Activated CD4-positive, alpha-beta T cell treated with anti-CD3 and anti-CD28 coated beads, Interleukin-2, amount 50 U/mL, for 16 hours (primary cell): ENCODE measurements at places on chromosomes 12 and 14.

- no peak for DNase-seq
Measured at GRCh38 chr14:26761532-26761931, 163.7 kb upstream of the NOVA1 start.

GRCh38 chr12:32843528-32844095, 53.0 kb downstream of the PKP2 start:
- DNase-seq = no peak

- DNase-seq = no peak
Measured at GRCh38 chr12:105852951-105853350, 285.8 kb downstream of the NUAK1 start.

GRCh38 chr12:2739832-2740641, 54.7 kb upstream of the FKBP4 start:
- DNase-seq = no peak

DNA sequence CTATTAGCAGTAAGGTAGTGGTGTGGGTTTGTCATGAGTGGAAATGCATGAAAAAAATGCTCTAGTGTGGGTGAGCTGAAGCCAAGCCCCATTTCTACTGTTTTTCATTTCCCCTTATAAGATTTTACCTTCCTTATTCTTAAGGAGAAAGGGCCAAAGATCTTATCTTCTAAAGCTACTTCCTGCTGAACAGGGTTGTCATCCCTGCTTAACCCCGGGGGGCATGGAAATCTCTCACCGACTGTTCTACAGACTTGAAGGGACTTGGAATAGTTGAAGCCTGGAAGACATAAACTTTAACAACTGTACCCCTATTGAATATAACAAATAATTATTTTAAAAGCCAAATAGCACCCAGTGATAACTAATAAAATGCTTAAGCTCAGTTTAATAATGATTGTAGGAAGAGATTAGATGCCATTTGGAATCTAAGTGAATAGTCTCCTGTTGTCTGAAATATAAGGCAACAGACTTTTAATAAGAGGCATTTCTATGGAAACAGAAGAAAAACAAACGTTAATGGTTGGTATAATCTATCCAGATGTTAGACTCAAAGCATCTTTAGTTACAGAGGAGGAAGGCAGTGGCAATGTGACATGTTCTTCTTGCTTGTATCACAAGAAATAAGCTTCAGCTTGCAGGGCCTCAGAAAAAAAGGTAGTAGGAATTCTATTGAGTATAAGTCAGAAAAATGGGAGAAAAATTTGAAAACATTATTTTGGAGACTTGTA, 1.8 kb upstream of the GMFB start:
- no peak for DNase-seq

- DNase-seq = no peak
Measured at GRCh38 chr12:132571598-132571997, 38.8 kb downstream of the LRCOL1 start.

DNA sequence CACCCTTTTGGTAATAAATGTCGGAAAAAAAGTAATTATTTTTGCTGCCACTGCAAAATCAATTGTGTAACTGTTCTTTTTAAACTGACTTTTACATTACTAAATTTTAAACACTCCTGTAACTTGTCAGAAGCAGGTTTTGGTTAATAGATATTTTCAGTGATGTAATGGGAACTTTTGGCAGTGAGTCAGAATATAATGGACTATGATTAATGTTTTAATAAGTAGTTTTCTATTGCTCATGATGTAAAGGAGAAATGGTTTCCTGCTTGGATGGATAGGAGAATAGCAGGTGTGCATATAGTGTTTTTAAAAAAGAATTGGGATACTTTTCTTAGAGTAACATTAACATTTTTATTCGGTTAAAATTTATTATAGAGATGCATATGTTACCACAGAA, 58.8 kb downstream of the TRMT5 start:
- no peak for DNase-seq

DNA sequence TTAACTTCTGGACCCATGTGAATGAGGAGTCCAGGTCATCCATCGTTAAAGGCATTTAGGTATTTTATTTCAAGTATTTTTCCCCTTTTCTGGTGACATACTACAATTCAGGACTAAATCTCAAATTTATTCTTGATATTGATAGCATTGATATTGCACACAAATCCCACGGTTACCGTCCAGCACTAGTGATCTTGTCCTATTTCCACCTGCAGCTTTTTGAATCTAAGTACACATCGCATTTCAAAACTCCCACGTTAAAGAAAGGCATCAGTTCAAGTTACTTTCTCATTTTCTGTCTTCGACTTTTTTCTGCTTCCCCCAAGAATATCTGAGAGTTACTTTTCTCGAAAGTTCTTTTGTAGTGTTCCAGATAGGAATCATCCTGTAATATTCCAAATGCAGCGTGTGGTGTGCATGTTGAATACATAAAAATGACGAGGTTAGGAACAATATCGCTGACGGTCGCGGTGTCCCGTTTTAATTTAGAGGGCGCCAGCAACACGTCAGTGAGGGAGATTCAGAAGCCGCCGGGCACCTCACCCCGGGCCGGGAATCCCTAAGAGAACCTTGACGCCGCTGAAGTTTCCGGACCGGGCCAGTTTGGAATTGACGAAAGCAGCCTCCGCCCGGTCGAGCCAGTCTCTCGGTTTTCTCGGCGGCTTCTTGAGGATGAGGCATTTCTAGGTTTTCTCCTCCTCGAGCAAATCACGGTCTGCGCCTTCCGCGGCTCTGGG, 569 bp upstream of the RGS6 start:
- DNase-seq = peak; percentile 0

DNA sequence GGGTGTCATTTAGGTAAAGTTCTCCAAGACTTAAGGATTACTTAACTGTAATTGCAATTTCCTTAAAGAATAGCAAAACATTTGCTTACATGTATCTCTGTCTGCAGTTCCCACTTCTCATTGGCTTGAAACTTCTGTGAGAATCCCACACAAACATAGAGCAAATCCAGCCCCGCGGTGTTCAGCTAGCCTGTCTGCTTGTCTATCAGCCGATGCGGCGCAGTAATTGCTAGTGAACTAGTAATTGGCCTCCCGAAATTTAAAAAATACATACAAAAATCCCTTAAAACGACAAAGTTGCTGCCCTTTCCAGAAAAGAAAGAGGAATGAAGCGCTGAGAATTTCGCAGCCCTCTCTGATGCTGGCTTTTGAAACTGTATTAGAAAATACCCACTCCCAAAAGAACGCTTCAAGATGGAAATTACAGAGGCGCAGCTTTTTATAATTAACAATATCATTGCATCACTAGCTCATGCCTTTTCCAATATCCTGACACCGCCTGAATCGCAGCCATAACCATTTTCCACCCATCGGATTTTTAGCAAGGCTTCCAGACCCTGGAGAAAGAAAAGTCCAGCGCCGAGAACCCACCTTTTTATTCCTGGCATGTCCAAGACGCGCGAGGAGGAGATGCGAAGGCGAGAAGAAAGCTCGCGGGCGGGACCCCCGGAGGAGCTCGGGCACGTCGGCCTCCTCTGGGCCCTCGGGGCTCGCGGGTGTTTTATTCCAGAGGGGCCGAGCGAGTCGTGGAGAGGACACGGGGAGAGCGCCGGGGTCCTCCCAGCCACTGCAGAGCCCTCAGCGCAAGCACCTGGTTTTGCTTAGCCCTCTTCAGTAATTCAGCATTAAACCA, 646 bp downstream of the FBLN5 start:
- DNase-seq = no peak

DNA sequence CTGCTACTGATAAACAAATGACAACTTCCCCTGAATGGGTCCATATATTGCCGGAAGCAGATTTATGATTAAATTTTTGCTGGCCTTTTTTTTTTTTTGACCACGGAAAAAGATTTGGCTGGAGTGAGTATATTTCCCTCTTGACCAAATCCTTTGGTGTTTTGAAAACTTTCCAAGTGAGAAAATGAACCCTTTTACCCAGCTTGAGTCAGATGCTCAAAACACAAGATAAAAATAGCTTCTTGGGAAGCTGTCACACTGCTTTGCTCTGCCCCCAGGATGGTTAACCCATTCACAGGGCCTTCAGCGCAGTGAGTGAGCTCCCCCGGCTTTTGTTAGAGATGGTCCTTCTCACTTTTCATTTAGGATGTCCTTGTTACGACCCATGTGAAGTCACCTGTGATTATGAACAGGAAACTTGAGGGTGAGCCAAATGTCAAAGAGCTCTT, 224.3 kb downstream of the PELI2 start:
- DNase-seq = no peak

- no peak for DNase-seq
Measured at GRCh38 chr12:76300297-76300665, 47.9 kb downstream of the BBS10 start.

- DNase-seq = no peak
Measured at GRCh38 chr12:49776858-49777257, 35.5 kb downstream of the TMBIM6 start.

DNA sequence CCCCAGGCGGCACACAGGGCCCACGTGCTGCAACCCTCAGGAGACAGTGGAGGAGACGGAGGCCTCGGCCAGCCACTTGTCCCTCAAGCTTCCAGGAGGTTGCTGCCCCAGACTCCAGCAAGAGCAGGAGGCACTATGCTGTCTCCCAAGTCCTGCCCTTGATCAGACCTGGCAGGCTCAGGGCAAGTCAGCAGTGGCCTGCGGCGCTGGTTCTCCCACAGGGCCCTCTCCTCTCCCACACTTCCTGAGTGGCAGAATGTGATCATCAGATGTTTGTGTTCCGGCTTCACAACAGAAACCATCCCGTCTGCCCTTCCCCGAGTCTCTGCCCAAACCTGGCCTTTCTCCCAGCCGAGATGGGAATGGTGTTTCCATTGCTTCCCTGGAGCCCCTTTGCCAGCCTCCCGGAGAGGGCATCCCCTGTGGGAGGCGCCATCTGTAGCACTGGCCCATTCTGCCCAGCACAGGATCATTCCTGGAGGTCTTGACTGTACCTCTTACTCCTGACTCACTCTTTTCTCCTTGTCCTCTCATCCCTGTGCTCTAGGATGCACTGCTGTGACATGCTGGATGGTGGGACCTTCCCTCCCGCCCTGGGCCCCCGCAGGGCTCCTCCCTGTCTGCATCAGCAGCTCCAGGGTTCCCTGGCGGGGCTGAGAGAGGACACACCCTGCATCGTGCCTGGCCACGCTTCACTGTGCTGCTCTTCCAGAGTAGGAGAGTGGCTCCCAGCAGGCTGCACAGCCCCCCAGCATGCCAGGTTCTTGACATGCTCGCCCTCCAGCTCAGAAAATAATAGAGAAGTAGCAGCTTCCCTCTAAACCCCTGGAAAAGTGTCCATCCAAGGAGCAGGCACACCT, 114.7 kb upstream of the FKBP4 start:
- DNase-seq = no peak

DNA sequence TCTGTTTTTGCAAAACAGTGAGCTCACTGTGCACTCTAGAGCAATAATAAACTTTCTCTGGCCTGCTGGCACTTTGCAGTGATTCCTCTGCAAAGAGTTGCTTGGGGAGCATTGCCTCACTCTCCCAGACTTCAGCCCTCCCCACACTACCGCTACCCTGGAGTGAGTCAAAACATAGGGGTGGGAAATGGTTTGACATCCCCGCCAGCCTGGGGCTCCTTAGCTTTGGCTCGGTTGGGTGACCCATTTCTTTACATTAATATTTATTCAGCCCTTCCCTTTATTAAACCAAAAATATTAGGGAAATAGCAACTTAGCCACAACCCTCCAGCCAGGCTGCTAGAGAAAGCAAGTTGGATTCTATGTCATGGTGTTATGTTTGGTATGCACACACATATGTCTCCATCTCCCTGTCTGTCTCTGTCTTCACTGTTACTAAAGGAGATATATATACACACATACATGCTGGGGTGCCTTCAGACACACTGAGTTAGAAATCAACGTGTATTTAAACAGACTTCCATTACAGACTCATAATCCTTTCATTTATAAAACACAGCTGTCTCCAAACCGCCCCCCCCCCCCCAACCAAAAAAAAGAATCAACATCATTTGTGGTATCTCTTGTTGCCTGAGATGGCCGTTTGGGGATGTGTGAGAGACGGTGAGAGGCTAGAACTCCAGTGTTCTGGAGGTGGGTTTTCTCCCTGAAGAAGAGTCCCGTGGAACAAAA, 3.4 kb upstream of the IRF2BPL start:
- no peak for DNase-seq

DNA sequence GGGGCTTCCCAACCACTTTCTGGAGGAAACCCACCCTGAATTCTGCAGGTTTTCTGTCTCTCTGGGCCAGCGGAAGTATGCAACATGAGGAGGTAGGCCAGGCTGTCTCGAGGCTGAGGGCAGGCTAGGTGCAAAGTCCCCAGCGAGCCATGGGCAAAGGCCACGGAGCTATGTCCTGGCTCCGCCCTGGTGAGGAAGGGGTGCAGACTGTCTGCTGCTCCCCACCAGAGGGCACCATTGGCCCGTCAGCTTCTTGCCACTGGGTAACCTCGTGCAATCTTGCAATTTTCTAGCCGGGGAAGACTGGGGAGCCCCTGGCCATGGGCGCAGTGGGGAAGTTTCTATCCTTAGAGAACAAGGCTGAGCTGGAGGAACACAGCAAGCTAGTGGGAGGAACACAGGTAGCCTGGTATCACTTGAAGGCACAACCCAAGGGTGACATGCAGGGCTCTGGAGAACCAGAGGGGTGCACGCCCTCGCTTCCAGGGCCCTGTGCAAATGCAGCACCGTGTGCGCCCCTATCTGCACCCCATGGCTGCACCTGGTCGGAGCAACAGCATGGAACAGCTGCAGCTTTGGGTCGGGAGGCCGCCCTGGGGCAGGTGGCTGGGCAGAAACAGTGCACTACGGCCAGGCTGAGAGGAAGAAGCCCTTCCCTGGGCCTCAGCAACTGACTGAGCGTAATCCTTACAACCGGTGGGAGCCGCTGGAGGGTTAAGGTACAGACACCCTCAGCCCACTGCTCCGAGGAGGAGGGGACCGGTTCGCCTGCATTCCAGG, 27.6 kb upstream of the RPLP0 start:
- peak; percentile 91 for DNase-seq

- DNase-seq = no peak
Measured at GRCh38 chr12:3832738-3833137, 40.5 kb downstream of the PARP11 start.

DNA sequence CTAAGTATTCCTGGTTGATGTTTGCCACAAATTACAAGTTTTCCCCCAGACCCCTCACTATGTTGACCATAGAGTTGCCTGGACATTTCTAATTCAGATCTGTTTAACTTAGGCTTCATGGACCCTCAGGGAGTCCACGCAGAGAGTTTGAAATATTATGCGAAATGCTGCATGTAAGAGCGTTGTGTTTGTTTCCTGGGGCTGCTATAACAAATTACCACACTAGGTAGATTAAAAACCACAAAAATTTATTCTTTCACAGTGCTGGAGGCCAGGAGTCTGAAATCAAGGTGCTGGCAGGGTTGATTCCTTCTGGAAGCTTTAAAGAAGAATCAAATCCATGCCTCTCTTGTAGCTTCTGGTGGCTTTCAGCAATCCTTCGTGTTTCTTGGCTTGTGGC, 177.9 kb upstream of the KITLG start:
- DNase-seq = no peak

GRCh38 chr12:130192642-130193345, 30.5 kb downstream of the FZD10 start:
- DNase-seq = no peak

DNA sequence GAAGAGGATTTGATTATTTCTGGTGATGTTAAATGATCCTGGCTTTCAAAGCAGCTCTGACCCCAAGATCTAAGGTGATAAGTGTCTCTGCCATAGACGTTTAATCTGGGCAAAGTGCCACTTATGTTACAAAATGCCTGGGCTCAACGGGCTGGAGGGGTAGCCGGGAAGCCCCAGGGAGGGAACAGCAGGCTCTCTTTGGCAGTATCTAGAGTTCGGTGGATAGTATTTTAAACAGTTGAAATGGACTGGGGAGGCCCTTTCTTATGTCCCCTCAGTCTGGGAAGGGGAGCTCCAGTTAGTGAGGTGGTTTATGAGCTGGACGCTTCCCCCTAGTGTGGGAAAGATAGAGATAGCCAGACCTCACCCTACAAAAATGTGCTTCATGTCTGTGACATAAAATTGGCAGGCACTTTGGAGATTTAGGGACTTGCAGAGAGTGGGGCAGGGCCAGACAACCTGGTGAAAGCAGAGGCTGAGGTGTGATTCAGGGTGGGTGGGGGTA, 5.5 kb upstream of the HOXC11 start:
- DNase-seq = no peak
